ENCODE measurements at places on chromosomes 4 and X.

DNA sequence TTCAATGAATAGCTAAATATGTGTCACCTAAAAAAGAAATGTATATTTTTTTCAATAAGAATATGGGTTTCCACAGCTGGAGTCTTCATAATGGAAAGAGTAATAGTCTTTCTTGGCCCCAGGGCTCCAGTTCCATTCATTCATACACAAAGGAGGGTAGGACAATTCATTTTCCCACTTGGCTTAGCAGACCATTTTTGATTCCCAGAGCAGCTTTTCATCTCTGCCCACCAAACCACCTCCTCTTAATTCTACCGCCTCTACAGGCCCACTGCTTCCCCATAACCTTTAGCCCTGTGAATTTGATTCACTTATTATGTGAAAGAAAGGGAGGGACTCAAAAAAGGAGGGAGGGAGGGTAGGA lies 129.9 kb upstream of the PAK3 start:
- no peak for DNase-seq

DNA sequence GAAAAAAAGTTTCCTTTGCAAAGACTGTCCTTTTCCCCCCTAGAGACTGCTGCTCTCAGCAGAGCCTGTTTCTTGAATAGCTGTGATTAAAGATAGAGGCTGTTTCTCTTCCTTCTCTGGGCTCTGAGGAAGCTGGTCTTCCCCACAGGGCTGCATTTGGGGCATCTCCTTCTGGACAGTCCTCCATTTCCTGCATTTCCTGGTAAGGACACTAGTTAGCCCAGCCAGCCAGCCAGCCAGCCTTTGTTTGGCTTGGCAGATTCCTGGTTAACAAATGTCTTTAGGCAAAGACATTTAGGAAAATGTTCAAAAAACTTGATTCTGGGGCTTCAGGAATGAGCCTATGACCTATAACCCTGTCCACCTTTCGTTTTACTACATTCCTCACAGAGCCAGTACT lies 34.0 kb upstream of the PLAC1 start:
- DNase-seq = no peak

DNA sequence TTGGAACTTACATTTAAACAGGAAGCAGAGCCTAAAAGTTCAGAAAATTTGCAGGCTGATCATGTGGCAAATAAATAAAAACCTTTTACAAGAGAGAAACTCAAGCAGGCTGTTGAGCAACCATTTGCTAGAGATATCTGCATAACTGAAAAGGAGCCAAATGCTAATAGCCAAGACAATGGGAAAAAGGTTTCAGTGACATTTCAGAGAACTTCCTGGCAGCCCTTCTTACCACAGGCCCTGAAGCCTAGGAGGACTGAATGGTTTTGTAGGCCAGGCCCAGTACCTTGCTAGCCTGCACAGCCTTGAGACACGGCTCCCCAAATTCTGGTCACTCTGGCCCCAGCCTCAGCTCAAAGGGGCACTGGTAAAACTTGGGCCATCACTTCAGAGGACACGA lies 945.1 kb downstream of the ADGRL3 start:
- DNase-seq = no peak

DNA sequence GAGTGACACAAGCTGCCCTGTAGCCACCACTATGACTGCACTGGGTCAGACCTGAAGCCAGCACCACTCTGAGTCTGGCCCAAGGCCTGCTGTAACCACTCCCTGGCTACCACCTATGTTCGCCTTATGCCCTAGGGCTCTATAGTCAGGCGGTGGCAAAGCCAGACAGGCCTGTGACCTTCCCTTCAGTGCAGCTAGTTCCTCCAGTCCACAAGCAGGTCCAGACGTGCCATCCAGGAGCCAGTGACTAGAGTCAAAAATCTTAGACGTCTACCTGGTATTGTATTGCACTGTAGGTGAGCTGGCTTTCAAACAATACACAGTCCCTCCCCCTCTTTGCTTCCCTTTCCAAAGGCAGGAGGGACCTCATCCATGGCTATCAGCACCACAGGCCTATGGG lies 54.0 kb upstream of the RNF128 start:
- no peak for DNase-seq

DNA sequence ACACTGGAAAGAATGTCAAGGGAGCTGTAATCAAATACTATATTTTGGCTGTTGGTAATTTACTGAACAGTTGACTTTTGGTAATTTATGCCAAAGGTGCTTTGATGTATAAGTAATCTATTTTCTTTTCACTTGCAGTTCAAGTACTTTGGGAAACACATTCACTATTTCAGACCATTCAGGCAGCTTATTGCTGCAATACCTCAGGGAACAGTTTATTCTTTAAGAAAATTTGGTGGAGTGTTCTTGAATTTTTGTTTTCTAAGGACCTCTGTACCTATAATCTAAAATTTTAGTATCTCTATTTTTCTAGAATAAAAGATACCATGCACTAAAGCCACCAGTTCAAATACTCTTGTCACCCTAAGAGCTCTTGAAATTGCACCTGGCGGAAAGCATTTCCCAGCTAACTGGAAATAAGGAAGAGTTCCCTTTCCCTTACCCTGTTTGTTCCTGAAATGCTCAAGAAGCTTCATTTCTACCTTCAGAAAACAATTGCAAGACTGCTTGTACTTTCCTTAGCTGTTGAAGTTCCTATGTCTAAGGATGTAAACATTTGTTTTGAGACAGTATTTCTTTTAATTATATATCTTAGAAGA lies 633.5 kb upstream of the FAT1 start:
- DNase-seq = no peak

DNA sequence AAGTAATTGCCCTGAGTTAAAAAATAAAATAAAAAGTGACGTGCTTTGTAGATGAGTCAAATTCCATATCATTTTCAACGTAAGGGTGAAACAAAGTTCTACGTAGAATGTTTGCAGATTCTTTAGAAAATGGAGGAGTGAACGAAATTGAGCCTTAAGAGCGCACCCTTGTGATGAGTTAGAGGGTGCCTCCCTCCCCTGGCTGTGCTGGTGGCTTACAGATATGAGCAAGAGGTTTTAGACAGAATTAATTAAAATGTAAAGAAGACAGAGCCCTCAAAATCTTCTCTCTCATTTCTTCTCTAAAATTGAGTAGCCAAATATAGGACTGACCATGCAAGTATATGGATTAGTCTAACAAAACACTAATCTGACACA lies 30.2 kb upstream of the LGI2 start:
- DNase-seq = no peak

Data from caudate nucleus (tissue), 63 donors.